ENCODE measurements at places on chromosomes 1 and 21.

- no peak for DNase-seq
These were observed 135.5 kb downstream of the SDCCAG8 start for GRCh38 chr1:243391355-243391754.

- DNase-seq: no peak
These were observed 94.3 kb downstream of the DIRAS3 start for GRCh38 chr1:67956116-67956515.

- DNase-seq: no peak
These were observed 854 bp downstream of the MYCL start for GRCh38 chr1:39900662-39901463.

- no peak for DNase-seq
These were observed 108.3 kb downstream of the ETS2 start for GRCh38 chr21:38913893-38914527.

DNA sequence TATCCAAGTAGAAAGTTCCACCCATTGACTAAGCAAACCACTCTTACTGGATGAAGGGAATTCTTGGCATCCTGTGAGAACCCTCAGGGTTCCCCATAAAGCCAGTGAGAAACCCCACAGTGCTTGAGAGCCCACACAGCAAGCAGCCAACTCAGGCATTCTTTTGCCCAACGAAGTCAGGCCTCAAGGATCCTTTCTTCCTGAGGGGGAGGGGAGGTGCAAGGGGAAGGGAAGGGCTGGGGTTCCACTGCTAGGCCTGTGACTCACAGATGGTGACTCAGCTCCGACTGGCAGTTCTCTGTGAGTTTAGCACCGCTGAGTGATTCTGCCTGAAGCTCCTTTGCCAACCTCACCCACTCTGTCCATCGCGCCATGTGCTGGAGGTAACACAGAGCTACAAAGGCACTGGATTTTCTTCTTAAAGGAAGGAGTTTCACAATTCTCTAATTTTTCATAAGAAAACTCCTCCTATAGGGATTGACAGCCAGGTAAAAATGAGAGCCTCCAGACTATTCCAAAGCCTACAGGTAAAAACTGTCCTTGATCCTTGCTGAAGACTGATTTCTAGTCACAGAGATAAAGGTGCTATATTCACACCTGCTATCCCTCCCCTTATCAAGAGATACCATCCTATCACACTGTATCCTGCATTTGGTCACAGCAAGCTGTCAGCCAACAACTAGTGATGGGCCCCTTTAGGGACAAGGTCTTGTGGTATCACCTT is 4.8 kb downstream of the ENO1 start:
- DNase-seq: peak; percentile 97

GRCh38 chr1:170063109-170063826 is 11.2 kb downstream of the KIFAP3 start:
- DNase-seq: no peak

Data from kidney capillary endothelial cell (primary cell).